ENCODE measurements at places on chromosomes 2 and 18.
A peak's percentile ranks its signal among the peaks of the same experiment; 100 is the strongest.

DNA sequence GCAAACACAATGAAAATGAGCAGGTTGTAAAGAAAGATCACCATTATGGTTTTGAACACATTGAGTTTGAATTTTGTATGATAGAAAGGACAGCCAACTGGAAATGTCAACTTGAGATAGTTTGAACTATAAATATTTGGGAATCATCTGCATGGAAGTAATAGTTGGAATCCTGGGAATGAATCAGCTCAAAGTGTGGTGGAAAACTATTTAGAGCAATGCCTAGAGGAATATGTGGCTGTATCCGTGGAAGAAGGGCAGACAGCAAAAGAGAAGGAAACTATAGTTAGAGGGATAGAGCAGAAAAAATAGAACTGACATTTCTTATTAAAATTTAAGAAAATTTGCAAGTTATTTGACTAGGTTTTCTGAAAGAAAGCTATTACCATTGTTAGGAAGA lies 112.5 kb upstream of the OTX1 start:
- no peak for DNase-seq

DNA sequence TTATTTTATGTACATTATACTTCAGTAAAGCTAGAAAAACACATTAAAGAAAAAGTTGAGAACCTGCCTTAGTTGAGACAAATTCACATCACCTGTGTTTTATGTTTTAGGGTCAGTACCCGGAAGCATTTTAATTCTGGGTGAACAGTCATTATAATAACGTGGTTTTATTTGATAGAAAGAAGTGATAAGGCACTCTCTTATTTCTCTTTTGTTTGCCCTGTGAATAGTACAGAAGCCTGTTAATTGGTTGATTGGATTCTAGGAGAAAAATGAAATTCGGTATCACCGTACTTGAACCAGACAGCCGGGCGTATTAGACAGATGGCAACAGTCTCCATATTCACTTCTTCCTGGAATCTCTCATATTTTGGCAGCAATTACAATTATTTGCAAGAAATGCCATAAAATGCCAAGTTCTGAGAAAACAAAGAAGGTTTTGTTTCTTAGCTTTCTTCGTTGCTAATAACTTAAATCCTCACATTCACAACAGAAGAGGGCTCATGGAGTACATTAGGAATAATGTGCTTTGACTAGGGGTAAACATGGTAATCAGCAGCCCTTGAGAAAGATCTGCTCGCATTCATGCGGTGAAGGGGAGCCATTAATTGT lies 168.7 kb upstream of the RASGRP3 start:
- DNase-seq, result no peak

DNA sequence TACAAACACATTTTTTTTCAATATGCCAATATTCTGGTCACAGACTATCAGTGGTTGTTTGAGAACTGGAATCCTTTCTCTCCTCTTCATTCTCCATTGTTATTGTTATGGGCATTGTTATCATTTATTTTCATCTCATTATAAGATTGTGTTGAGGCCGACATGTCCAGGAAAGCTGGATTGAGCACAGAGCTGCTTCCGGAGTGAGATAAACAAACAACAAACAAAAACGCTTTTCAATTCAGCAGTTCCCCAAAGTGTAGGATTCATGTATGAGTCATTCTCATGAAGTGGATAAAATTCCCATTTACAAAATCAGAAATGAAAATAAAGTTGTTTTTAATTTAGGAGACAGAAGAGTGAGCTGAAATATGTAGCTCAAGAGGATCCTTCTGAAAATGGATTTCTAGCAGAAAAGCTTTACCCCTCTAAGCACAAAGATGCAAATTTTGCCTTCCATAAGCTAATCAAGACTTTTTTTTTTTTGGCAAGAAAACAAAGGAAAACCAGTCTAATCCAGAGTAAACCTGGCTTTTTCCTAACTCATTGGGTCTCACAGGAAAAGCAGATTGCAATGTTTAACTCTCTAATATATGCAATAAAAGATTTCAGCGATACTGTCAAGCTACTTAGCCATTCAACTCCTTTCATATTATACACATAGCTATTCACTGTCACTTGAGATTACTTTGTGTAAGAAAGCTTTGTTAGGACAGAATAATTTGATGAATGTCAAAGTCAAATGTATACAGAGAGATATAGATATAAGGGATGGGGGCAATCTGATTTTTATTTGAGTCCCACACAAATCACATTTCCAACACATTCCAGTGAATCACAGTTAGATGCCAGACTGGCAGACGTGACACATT lies 1441.7 kb upstream of the CELF4 start:
- DNase-seq, result no peak

- peak; percentile 33 for DNase-seq
Measured at GRCh38 chr2:144449028-144449406, 70.9 kb downstream of the ZEB2 start.

GRCh38 chr2:8229546-8229986 lies 452.3 kb upstream of the ID2 start:
- peak; percentile 68 for DNase-seq

Measured in gastrocnemius medialis (tissue), 4 donors.